ENCODE measurements at places on chromosomes 3 and 15.
A peak's percentile ranks its signal among the peaks of the same experiment; 100 is the strongest.

GRCh38 chr15:88619796-88620195, 1.3 kb upstream of the AEN start:
- DNase-seq = no peak

GRCh38 chr3:193788189-193788991, 195.4 kb downstream of the OPA1 start:
- no peak for DNase-seq

DNA sequence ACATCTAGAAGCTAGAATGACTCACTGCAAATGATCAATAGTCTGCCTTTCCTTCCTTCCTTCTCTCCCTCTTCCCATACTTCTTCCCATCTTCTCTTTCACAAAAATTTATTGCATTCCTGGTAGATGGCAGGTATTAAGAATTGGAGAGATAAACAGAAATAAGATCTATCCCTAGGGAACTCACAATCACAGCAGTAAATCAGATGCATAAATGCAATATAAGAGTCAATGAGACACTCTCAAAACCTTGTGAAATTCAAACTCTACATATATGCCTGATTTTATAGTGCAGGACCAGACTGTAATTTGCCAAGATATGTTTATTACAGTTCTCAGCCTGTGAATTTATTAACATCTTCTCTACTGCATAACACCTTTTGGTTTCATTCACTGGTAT, 78.3 kb upstream of the ARL6 start:
- no peak for DNase-seq

- no peak for DNase-seq
Measured at GRCh38 chr3:196131921-196132320, 50.0 kb upstream of the TFRC start.

GRCh38 chr3:127770671-127771355, 51.5 kb downstream of the MGLL start:
- peak; percentile 47 for DNase-seq

DNA sequence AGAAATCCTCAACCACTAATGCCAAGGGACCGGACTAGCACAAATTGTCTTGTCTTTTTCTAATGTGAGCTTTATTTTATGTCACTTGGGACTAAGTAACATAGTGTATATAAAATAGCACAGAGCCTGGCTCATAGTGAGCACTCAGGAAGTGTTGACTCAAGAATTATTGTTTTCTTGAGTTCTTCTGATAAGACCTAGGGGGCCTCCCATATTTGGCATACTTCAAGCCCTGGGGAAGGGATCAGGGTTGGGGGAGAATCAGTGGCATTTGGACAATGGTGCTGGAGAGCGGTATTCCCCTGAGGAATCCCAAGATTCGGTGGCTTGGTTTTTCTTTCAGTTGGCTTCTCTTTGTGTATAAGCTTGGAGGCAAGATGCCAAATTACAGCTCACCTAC, 19.4 kb downstream of the ZNF80 start:
- DNase-seq = no peak

DNA sequence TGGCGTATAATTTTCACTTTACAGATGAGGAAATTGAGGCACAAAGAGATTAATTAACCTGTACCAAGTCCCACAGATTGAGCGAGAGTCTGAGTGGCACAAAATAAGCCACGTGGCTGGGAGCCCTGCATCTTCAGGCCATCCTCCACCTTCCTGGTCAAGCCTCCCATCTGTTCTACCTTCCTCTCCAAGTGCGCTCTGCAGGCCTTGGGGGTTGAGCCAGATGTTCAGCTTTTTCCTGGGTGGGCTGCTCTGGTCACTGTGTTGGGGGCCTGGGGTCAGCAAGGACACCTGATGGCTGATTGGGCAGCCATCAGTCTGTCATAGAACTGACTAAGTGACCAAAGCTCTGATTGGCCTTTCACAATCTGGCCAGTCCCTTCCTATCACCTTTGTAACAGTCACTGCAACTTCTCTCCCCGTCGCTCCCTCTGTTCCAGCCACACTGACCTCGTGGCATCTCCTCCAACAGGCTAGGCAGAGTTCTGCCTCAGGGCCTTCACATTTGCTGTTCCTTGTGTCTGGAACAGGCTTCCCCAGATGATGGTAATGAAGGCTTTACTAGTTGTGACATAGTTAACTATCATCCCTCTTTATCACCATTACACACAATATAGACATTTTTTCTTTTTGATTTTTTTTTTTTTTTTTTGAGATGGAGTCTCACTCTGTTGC, 46.8 kb downstream of the SCN5A start:
- DNase-seq = no peak

DNA sequence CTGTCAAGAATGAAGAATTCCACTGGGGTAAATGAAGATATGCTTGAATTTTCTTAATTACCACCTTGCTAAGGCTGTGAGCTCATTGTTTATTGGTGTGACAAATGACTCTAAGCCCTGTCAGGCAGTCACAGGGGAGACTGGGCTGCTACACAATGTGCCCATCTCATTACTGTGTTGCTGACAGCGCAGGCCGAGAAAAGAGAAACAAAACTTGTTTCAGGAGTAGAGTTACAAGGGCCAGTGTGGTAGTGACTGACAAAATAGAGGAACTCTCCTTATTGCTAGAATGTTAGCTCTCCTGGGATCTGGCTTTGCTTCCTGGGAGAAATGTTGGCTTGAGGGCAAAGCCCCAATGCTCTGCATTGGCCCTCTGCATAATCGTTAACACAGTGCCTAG, 130.4 kb upstream of the CRBN start:
- DNase-seq = no peak

DNA sequence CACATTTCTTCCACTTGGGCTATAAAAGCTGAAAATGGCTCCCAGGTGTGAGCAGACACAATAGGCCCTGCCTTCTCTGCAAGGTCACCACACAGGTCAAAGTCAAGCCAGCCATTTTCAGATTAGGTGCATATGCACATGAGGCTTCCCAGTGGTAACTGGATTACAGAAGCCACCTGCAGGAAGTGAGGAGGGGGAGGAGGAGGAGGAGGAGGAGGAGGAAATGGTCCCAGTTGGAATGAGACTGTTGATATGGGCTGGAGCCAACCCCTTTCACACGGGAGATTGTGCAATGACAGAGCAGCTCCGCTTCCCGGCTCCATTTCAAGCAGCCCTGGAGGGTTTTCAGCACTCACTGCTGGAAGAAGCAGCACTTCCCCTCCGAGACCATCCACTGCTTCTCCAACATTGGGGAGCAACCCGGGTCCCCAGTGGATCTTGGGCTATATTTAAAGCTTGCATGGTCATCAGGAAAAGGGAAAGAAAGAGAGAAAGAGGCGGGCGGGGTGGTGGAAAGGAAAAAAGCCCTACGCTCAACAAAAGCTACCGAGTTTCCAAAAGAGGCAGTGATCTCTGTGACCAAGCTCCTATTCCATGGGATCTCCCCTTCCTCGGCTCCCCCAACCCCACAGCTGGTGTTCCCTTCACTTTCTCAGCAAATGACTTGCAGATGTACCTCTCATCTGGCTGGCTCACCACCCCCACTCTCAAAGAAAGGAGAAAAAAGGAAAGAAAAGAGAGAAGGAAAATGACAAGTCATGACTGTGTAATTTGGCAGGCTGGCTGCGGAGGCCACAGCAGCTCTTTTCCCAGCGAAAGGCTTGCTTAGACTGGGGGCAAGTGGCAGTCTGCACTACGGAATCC, 58.3 kb downstream of the LRIG1 start:
- peak; percentile 40 for DNase-seq

GRCh38 chr3:160612386-160613075, 47.2 kb upstream of the KPNA4 start:
- no peak for DNase-seq

DNA sequence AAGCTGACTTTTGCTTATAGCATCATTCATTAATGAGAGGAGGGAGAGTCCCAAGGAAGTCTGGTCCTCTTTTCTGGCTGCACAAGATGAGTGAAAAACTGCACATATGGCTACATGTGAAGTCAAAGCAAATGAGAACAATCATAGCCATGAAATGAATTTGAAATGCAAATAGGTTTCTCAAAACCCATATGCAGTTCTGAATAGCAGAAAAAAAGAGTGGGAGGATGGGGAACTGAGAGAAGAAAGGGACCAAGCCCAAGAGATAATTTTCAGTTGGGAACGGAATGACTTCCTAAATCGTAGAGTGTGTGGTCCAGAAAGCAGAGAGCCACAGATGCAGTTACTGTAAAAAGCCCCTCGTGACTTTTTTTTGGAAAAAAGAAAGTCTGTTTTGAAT, 66.3 kb downstream of the GTPBP8 start:
- no peak for DNase-seq

DNA sequence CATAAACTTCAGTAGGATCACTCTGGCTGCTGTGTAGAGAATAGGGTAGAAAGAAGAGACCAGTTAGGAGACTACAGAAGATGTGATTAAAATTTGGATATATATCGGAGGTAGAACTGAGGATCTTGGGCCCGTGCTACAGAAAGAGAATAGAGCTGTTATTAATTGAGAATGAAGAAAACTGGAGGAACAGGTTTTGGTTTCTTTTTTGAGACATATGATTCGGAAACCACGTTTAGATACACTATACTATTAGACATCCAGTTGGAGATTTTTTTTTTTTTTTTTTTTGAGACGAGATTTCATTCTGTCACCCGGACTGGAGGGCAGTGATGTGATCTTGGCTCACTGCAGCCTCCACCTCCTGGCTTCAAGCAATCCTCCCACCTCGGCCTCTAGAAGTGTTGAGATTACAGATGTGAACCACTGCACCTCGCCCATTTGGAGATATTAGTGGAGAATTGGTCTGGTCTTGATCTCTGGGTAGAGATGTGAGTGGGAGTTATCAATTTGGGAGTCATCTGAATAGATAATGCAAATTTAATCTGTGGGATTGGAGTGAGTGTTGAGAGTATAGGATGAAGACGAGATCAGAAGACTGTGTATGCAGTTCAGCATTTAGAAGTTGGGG, 50.9 kb downstream of the TCF12 start:
- DNase-seq = no peak

DNA sequence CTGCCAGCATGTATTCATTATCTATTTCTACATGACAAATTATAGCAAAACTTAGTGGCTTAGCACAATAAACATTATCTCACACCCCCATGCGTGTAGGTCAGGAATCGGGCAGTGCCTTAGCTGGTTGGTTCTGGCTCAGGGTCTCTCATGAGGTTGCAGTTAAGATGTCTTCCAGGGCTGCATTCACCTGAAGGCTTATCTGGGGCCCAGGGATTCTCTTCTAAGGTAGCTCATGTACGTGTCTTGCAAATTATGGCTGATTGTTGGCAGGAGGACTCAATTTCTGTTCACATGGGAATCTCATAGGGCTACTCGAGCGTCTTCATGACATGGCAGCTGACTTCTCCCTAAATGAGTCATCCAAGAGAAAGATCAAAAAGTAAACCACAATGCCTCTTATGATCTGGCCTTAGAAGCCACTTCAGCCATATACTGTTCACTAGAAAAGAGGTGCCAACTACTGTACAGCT, 42.9 kb upstream of the TSC22D2 start:
- DNase-seq = no peak

GRCh38 chr3:35528728-35529127, 110.6 kb upstream of the ARPP21 start:
- DNase-seq = no peak
